Motor neuron (in vitro differentiated cells): ENCODE measurements at places on chromosomes 11 and 22. TPM values are rescaled to one million over a fixed set of nuclear protein-coding genes. Genes with fewer than 3 reads are reported as not detected.
A peak's percentile ranks its signal among the peaks of the same experiment; 100 is the strongest.

BAIAP2L2 gene
- total RNA-seq = 0.63 and 0.64 TPM in 2 replicates

OR51B5 gene
- 0.92 and 1.1 TPM in 2 replicates for total RNA-seq

DNA sequence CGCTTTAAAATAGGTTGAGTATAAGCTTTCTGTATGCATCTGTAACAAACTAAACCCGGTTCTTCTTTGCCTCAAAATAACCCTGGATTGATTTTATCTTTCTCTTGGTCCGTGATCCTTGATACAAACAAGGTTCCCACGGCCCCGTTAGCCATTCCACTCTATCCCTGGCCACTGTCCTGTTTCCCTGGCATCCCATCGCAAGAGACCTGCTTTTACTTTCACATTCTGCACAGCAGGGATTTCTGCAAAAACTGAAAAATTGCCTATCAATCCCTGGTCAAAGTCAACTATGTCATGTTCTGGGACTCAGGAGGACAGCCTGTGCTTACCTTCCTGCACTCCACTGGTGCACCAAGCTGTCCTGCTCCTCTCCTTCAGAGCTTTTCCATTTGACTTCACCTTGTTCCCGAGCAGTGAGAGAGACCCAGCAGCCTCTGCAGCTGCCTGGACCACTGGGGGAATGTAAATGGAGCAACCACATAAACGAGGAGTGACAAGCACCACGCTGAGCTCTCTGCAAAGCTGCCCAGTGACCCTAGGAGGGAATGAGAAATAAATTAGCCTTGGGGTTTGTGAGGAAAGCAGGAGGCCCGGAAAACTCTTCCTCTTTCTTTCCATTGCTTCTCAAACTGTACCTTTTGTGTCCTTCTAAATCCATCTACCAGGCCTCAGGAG lies 175.9 kb downstream of the NTM start:
- no peak for ATAC-seq

GRCh38 chr22:31090217-31091085 lies 9.3 kb downstream of the SMTN start:
- ATAC-seq = no peak

DNA sequence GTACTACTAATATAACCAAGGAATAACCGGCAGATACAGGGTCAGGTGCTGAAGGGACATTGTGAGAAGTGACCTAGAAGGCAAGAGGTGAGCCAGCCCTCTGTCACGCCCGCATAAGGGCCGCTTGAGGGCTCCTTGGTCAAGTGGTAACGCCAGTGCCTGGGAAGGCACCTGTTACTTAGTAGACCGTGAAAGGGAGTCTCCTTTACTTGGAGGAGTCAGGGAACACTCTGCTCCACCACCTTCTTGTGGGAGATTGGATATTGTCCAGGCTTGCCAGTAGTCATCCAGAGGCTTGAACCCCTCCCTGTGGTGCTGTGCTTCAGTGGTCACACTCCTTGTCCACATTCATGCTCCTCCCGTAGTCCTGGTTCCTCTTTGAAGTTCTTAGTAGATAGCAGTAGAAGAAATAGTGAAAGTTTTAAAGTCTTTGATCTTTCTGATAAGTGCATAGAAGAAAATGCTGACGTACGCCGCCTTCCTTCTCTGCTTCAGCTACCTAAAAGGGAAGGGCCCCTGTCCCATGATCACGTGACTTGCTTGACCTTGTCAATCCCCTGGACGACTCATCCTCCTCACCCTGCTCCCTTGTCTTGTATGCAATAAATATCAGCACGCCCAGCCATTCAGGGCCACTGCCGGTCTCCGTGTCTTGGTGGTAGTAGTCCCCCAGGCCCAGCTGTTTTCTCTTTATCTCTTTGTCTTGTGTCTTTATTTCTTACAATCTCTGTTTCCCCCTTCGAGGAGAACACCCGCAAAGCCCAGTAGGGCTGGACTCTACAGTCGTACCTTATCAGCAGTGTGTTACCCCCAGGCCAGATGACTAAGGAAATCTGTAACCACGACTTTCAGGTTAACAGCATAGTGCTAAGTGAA lies 6.1 kb downstream of the NUP50 start:
- ATAC-seq = peak; percentile 40
